ENCODE measurements at places on chromosomes 2 and 18.

GRCh38 chr2:100675855-100676254 is 113.1 kb downstream of the PDCL3 start:
- DNase-seq, result no peak

GRCh38 chr2:24945907-24946306 is 25.8 kb downstream of the DNAJC27 start:
- no peak for DNase-seq

GRCh38 chr2:159317392-159318088 is 31.0 kb upstream of the WDSUB1 start:
- no peak for DNase-seq

- DNase-seq, result no peak
Observed at GRCh38 chr2:175383286-175383685, 201.8 kb upstream of the ATP5MC3 start.

- no peak for DNase-seq
Observed at GRCh38 chr2:35454966-35455638, 900.5 kb upstream of the CRIM1 start.

DNA sequence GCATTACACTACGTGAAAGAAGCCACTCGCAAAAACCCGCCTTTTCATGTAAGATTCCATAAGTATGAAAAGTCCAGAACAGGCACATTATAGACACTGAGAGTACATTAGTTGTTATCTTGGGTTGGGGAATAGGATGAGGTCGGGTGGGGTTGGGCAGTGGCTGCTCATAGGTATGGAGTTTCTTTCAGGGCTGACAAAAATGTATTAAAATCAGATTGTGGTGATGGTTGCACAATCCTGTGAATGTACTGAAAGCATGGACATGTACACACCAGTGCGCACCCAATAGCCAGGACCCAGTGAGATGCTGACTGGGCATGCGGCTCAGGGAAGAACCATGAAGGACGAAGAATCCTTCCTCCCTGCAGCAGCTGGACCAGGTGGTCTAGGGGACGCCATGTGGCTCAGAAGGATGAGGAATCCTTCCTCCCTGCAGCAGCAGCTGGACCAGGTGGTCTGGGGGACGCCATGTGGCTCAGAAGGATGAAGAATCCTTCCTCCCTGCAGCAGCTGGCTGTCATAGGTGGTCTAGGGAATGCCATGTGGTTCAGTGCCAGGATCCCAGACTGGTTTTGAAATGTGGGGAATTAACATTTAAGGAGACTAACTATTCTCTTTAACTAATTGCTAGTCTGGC is 50.1 kb downstream of the MBP start:
- DNase-seq, result no peak

DNA sequence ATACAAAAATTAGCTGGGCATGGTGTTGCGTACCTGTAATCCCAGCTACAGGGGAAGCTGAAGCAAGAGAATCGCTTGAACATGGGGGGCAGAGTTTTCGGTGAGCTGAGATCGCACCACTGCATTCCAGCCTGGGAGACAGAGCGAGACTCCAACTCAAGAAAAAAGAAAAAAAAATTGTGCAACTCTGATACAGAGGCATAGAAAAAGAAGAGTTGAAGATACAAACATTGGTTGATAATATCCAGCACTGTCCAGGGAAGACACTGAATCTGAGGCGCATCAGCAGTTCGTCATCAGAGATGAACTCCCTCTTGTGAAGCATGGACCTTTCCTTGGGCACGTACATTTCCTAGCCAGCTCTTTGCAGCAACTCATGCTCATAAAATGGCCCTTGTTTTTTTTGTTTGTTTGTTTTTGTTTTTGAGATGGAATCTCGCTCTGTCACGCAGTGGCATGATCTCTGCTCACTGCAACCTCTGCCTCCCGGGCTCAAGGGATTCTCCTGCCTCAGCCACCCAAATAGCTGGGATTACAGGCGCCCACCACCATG is 16.7 kb upstream of the GALM start:
- no peak for DNase-seq

DNA sequence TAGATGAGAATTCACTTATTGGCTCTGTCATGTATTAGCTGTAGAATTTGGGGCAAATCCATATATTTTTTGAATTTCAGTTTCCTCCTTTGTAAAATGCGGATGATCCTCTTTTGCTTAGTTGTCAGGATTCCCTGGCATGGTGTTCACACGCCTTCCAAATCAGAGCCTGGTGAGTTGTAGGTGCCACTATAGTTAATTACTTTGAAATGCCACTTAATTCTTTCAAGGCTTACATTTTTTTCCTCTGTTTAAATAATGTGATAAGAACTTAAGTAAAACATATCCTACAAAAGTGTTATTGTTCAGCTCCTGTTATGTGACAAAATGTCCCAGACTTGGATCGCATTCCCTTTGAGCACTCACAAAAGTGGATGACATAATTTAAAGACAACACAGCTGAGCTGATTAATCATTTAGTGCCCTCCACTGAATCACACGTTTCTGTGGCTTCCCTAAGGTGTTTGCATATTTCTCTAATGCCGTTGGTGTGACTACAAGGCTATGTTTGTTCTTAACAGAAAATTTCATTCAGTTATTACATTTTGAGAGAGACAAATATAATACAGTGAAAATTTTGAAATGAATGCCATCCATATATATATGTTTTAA is 471.2 kb upstream of the CHST9 start:
- DNase-seq, result no peak

DNA sequence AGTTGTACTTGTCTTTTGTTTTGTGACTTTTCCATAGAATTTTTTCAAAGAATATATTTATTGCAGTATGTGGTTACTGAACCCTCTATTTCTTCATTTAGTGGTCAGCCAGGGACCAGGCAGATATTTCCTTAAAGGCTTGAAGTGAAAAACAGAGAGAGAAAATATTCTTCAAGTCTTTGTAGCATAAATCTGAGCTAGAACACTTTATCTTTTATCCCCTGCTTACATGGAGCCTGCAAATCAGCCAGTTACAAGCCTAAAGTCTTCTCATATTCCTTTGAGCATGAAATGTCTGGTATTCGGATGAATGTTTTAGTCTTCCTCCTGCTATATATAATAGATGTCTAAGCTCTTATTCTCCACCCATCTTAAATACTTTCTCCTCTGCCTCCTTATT is 1557.5 kb upstream of the ACVR2A start:
- no peak for DNase-seq

GRCh38 chr18:11660691-11661090 is 28.4 kb upstream of the GNAL start:
- no peak for DNase-seq

DNA sequence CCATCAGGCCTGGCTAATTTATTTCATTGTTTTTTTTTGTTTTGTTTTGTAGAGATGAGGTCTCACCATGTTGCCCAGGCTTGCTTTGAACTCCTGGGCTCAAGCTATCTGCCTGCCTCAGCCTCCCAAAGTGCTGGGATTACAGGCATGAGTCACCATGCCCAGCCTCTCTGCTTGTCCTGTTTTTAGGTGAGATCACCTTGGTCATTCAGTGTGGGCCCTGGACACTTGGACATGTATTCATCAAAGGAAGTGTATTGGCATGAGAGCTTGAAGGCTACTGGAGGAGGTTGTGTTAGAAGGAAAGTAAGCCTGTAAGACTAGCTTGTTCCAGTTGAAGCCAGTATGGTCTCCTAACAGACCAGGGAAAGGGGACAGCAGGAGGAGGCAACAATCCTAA is 229.2 kb upstream of the RGPD4 start:
- no peak for DNase-seq

- DNase-seq, result no peak
Observed at GRCh38 chr2:152493945-152494528, 159.1 kb downstream of the FMNL2 start.

- DNase-seq, result no peak
Observed at GRCh38 chr2:223075301-223076270, 23.6 kb downstream of the KCNE4 start.

DNA sequence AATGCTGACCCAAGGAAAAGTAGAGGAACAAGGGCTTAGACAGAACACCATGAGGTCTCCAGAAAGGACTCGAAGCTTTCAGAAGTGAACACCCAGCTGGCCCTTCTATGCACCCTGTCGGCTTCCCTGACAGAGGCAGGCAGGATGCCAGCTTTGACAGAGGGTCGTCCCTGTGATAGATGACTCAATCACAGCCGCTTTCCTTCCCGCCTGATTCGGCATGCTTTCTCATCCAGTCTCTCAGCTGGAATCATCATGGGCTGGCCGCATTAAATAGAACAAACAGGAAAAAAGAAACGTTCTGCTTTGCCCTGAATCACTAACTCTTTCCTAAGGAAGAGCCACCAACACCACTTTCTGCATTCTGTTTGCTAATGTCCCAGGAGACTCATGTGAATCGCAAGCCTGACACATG is 140.3 kb upstream of the RAB12 start:
- DNase-seq, result no peak

- no peak for DNase-seq
Observed at GRCh38 chr2:191311627-191312026, 66.4 kb downstream of the MYO1B start.

DNA sequence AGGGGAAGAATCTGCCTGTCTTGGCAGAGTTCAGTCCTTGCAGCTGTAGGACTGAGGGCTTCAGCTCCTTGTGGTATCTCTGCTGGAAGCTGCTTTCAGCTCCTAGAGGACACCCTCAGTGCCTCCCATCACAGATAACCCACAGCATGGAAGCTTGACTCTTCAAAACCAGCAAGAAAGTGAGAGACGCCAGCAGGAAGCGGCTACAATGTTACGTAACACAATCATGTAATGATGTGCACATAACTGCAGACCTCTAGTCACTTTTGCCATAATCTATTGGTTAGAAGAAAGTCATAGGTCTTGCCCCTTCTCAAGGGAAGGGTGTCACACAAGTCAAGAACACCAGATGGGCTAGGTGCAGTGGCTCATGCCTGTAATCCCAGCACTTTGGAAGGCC is 69.1 kb upstream of the AFF3 start:
- DNase-seq, result no peak

DNA sequence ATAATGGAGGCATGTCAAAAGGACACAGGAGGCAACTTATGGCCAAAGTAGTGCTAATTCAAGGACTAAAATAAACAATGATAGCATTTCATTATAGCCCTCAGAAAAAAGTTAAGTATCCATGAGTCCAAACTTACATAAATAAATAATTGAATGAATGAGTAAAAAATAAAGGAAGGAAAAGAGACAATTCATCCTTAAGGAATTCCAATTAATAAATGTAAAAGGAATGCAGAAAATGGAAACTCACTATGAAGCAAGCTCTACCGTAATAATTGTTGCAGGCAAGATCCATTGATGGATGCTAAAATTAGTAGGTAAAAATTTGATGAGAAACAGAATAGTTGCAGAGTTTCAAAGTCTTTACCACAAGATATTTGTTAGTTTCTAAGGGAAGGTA is 88.2 kb upstream of the RAPGEF4 start:
- no peak for DNase-seq

- DNase-seq, result no peak
Observed at GRCh38 chr2:171883275-171883893, 10.7 kb downstream of the SLC25A12 start.

- no peak for DNase-seq
Observed at GRCh38 chr2:132757676-132758075, 87.7 kb upstream of the LYPD1 start.

GRCh38 chr2:64193491-64193890 is 49.3 kb upstream of the PELI1 start:
- no peak for DNase-seq

GRCh38 chr2:150491430-150491829 is 4.0 kb upstream of the RND3 start:
- DNase-seq, result no peak

DNA sequence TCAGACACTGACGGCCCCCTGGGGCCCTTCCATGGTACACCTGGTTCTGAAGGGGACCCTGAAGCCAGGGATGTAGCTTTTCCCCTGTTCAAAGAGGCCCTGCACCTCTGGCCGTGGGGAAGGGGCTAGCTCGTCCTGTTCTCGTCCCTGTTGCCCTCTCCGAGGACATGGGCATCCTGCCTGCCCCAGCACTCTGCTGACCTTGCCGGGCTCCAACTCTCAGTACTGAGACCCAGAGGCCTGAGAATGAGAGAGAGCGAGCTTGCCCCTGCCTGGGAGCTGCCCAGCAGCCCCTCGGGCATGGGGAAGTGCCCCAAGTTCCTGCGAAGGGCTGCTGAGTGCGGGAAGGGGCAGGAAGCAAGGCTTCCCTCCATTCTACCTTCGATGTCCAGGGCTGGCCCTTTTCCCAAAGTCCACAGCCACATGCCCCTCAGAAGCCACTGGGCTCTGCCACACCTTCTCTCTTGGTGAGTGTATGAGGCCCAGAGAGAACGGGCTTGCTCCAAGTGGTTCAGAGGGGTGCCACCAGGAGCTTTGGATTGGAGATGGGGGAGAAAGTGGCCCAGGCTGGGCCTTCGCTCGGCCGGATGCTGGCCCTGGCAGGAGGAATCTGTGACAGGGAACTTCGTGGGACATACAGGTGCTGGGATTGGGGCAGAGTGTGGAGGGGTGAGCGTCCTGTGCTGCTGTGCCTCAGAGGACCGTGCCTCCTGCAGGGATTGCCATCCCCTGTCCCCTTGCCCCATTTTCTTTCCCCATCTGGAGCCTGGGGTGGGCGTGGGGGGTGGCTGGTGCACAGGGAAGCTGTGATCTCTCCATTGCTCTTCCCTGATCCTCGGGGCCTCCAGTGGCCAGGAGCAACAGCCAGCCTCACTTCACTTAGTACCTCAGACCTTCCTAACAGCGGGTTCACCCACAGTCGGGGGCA is 50.8 kb downstream of the KCNIP3 start:
- DNase-seq, result no peak

DNA sequence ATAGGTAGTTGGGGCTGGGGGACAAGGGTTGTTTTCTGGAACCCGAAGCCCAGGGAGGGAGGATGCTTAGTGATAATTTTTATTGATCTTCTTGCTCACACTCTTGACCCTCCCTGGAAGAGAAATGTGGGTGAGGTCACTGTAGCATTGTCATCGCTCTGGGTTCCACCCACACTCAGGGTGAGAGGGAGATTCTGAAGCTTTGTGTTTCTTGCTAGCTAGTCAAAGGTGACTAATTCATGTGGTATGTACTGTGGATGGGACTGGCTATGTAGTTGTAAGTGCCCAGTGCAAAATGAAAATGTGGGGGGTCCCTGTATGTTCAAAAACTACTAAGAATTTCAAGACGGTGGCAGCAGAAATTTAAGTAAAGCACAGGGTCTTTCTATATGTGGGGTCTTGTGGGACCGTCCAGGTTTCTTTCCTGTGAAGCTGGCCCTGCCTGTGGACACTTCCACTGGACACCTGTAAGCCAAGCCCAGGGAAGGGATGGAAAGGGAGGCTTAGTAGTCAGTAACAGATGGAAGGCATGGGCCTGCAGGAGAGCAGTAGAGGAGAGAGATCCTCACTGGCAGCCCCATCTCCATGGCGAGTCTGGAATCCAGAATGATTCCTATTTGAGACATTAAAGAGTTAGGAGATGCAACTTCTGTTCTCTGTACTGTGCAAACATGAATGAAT is 35.0 kb downstream of the TSN start:
- no peak for DNase-seq

GRCh38 chr2:211760103-211760502 is 778.5 kb downstream of the ERBB4 start:
- DNase-seq, result no peak

GRCh38 chr2:217412277-217412676 is 552.4 kb upstream of the TNP1 start:
- DNase-seq, result no peak

DNA sequence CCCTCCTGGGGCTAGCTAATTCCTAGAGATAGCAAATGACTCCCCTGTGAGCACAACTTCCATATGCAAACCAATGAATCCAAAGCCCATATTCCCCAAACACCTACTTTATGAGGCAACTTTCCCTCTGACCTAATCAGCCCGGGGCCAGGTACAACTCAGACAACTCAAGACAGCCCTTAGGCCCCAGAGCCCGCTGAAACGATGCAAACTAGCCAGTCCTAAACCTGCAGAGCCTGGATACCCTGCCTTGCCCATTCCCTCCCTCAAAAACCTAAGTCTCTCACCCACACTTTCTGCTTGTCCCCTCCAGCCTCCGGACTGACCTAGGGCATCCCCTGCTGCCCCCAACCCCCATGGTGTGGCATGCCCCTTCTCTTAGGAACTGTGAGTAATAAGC is 142.8 kb downstream of the ACTR3 start:
- DNase-seq, result no peak
